ENCODE measurements at places on chromosomes 16 and 17.

GRCh38 chr16:76459111-76459510, 181.9 kb downstream of the CNTNAP4 start:
- no peak for DNase-seq

- DNase-seq: no peak
Observed at GRCh38 chr16:10895053-10895946, 18.3 kb downstream of the CIITA start.

DNA sequence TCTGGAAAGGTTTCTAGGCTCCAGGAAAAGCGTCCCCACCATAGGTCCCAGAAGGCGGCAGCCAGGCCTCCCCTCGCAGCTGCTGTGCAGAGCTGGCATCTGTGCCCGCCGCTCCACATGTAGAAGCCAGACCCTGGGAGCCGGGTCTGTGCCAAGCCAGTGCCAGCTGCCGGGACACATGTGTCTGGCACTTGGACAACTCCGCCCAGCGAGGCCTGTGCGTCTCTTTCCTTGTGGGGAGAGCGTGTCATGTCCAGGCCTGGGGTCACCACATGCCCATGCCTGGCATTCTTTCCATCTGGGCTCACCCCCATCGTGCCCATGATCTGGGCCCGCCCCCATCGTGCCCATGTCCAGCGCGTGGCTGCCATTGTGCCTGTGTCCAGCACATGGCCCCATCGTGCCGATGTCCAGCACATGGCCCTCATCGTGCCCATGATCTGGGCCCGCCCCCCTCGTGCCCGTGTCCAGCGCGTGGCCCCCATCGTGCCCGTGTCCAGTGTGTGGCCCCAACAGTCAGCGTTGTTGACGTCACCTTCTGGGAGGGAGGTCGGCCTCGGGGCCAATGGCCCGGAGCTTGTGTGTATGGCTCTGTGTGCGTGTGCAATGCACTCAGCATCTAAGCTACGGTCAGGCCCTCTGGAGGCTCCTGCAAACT, 13.3 kb upstream of the ACSF3 start:
- DNase-seq: no peak

GRCh38 chr16:75267631-75268264, 16.3 kb upstream of the BCAR1 start:
- no peak for DNase-seq

- no peak for DNase-seq
Observed at GRCh38 chr17:78430892-78431691, 52.6 kb downstream of the PGS1 start.

- DNase-seq: no peak
Observed at GRCh38 chr16:85057212-85057889, 29.8 kb downstream of the KIAA0513 start.

GRCh38 chr16:88297178-88297720, 85.5 kb upstream of the ZNF469 start:
- DNase-seq: no peak

GRCh38 chr17:45063198-45063597, 2.1 kb downstream of the NMT1 start:
- DNase-seq: no peak

DNA sequence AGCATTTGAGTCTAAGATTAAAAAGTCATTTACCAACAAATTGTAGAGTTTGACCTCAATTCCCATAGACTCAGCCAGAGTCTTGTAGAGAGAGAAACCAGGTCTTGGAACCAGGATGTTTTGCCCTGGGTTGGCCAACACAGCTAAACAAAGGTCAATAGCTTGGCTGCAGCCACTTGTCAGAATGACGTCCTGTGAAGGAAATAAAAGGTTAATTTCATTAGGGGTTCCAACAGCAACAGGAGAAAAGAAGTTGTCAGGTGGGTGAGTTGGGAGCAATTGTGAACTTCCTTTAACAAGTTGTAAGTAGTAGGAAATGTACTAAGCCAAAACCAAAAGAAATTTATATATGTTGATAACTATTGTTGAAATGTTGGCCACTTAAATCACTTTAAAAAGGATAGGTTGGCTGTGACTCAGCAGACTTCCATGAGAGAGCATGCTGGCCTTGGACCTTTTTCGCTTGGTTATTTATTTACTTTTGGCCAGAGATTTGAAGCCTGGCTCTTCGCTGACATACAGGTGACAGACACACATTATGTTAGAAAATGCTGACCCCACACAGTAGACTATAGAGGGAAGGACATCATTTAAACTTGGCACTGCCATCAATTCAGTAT, 4.3 kb downstream of the TAT start:
- DNase-seq: no peak

GRCh38 chr16:55349867-55350266, 25.9 kb downstream of the IRX6 start:
- DNase-seq: no peak

DNA sequence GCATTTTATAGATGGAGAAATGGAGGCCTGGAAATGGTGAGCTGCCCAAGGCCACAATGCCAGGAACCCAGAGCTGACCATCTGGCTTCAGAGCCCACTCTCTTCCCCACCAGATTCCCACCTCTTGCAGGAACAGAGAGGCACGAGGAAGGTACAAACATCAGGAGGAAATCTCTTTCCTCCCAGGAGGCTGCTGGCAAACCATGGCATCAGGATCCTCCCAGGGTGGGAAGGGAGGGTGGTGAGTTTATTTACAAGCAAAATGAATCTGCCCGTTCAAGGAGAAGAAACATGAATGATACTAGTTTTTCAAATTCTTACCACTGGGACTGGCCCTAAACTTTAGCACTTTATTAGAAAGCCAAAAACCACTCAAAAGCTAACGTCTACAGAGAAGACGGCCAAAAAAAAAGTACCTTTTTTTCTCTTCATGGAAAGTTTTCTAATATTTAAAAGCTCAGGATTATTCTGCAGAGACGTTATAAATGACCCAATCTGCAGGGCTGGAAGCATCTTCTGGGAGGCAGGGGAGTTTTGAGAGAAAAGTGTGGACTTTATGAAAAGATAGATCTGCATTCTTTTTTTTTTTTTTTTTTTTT, 79.1 kb downstream of the NXN start:
- no peak for DNase-seq

DNA sequence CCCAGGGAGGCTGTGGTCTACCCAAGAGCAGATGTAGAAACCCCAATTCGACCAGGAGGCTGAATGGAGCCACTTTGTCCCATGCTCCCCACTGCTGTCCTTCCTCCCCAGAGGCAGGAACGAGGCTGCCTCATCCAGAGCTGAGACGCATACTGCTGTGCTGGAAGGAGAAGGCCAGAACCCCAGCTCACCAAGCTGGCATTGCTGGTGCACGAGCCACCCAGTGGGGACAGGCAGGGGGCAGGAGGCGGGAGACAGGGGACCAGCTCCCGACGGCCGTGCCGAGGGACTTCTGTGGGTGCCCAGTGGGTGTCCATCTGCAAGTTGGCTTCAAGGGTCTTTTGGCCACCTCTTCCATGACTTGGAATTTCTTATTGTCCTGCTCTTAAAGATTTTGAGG, 66.6 kb downstream of the NTN1 start:
- DNase-seq: no peak

- DNase-seq: no peak
Observed at GRCh38 chr16:23768581-23768980, 13.8 kb downstream of the CHP2 start.

- no peak for DNase-seq
Observed at GRCh38 chr17:62140836-62141235, 75.8 kb upstream of the MED13 start.

DNA sequence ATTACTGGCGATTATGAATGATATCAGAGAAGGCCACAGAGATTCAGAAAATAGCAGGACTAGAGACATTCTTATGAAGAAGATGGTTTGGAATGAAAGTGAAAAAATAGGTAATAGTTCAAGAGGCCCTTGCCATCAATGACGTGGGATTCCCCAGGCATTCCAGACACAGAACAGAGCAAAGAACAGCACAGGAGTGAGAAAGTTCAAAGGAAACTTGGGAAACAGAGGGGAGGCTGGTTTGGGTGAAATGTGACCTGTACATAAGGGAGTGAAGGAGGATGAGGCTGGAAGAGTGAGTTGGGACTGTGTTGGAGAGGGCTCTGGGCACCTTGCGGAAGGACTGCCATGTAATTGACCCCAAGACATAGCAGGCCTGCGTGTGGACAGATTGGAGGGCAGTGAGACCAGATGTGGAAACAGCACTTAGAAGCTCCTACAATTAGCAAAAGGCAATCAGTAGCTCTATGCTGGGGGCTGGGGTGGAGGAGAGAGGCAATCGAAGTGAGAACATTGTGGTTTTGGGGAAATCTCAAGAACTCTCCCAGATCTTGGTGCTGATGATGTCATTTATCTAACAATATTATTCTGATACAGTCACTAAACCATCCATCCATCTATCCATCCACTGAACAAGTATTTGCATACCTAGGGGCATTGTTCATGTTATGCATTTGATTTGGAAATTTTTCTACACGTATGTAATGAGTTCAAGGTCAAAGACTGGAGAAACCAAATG, 365.3 kb upstream of the ZFHX3 start:
- DNase-seq: no peak

DNA sequence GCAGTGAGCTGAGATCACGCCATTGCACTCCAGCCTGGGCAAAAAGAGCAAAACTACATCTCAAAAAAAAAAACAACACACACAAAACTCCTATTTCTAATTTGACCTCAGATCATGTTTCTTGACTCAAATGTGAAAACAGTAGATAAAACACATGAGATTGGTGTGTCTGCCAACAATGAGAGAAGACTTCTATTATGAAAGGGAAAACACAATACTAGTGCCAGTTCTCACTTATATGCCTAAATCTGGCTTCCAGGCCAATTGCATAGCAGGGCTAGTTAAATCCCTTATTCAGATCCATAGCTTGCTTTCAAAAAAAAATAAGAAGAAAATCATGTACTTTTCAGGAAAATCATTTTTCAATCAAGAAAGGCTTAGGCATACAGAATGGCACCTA, 39.4 kb downstream of the AP1G1 start:
- no peak for DNase-seq

GRCh38 chr17:54901230-54901822, 674 bp downstream of the TOM1L1 start:
- no peak for DNase-seq

- no peak for DNase-seq
Observed at GRCh38 chr17:59769887-59770286, 62.4 kb downstream of the VMP1 start.

DNA sequence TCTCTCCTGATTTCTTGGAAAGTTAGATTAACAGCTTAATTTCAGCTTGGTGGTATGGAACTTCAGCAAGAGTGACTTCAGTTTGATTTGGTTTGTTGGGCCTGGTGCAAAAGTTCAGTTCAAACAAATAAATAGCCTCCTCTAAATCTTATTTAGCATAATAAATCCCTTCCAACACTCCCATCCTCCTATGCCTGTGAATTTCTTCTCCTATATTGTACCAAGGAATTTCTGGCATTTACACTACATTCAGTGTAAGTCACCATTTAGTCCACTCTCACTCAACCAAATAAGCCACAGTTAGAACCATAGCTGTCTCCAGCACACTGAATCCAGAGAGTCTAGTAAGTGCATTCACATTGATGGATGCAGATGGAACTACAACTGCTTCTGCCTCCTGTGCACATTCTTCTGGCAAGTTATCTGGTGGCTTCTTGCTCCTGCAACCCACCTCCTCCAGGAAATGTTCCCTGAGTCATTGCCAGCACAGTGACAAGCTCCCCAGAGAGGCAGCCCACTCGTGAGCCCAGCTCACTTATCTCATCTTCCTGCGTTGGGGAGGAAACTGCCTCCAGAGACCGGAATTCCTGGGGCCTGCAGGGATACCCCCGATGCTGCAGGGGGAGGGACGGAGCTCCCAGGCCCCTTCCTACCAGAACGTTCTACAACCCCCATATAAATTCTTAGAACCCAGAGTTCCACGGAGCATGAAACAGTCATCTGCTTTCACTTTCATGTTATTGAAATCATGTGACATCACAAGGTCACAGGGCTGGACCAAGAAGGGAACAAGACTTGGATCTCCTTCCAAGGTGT, 318.3 kb downstream of the PHKB start:
- no peak for DNase-seq

- no peak for DNase-seq
Observed at GRCh38 chr17:27621942-27622559, 8.9 kb upstream of the LGALS9 start.

DNA sequence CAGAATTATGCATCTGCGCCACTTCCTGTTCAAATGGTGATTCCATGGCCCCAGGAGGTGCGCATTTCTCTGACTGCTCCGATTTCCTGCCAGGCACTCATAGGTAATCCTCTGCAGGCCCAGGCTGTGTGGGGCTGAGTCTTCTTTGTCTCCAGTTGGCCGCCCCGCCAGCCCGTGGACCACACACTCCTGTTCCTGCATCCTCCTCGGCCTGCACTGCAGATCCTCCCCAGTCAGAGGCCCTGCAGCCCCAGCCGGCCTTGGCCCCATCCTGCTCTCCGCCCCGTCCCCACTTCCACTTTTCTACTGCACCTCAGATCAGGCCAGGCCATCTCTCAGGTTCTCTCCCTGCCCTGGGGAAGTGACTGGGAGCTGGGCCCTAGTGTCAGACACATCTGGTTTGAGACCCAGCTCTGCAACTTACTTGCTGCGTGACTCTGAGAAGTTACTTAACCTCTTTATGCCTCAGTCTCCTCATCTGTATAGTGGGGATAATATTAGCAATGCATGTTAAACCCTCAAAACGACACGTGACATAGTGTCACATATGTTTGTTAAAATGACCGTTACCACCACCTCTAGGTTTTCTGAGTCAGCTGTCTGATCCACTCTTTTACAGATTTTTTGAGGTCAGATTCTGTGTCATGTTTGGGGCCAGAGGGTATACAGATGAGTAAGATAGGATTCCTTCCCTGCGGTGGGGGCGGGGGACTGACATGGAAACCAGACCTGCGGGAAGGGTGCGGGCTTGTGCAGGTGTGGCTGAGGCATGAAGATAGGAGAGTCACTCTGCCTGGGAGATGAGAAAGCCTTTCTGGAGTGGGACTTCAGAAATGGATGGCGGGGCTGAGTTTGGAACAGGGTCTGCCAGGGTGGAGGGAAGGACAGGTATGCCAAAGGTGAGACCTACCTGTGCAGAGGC, 12.8 kb downstream of the RAB11FIP4 start:
- DNase-seq: no peak

- no peak for DNase-seq
Observed at GRCh38 chr17:43857957-43858600, 11.1 kb downstream of the CD300LG start.

DNA sequence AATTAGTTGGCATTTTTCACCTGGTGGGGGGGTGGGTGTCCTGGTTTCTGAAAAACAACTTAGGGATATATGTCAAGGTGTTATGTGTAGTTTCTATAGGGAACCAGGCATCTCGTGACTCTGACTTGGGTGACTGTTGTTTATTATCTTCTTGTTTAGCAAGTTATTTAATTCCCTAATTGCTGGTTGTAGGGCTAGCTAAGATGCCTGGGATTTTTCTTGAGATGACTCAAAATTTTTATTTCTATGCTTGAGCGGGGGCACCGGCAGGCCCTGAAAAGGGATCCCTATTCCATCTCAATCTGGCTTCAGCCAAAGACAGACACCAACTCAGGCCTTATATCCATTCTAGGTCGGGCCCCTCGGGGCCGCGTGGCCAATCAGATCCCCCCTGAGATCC, 3.2 kb downstream of the DPH1 start:
- DNase-seq: no peak

- peak; percentile 89 for DNase-seq
Observed at GRCh38 chr17:4947411-4948165, 742 bp downstream of the PFN1 start.

Data from T-helper 2 cell (primary cell).